Stimulated activated CD4-positive, alpha-beta T cell treated with anti-CD3 and anti-CD28 coated beads, Interleukin-4, amount 100 ng/mL, for 1 hour (primary cell): ENCODE measurements at places on chromosomes 4 and X.

DNA sequence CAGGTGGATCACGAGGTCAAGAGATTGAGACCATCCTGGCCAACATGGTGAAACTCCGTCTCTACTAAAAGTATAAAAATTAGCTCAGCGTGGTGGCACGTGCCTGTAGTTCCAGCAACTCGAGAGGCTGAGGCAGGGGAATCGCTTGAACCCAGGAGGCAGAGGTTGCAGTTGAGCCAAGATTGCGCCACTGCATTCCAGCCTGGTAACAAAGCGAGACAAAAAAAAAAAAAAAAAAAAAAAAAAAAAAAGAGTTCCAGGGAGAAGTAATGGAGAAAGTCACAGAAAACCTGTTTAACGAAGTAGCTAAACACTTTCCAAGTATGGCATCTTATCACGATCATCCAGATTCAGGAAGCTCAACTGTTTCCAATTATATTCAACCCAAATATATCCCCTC, 10.9 kb downstream of the KLHL4 start:
- DNase-seq = no peak

- DNase-seq = no peak
These were observed 10.2 kb downstream of the CRLF2 start for GRCh38 chrX:1202251-1202650.

DNA sequence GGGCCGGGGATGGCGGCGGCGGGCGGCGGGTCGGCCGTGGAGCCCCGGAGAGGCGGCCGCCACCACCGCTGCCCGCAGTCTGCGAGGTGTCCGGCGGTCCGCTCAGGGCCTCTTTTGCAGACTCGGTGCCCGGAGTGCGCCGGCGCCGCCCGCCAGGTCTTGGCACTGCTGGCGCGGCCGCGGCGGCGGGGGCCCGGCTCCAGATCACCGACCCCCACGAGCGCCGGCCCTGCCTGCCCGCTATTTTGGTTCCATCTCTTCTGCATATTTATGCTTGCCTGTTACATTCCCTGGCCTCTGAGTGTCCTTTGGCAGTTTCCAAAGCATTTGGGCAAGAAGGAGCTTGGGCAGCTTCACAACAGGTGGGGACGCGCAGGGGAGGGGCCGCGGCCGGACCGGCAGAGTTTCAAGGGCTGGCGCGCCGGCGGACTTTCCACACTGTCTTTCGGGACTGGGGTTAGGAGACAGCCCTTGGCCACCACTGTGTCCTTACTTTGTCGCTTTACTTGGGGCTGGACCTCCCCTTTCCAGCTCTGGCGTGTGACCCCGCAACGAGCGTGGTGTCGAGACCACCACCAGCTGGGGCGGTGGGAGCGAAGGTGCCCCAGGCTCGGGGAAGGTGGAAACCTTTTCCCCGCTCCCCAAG, 668 bp upstream of the TAPT1 start:
- peak; percentile 43 for DNase-seq

GRCh38 chr4:31391976-31392375, 671.8 kb downstream of the PCDH7 start:
- DNase-seq = no peak

DNA sequence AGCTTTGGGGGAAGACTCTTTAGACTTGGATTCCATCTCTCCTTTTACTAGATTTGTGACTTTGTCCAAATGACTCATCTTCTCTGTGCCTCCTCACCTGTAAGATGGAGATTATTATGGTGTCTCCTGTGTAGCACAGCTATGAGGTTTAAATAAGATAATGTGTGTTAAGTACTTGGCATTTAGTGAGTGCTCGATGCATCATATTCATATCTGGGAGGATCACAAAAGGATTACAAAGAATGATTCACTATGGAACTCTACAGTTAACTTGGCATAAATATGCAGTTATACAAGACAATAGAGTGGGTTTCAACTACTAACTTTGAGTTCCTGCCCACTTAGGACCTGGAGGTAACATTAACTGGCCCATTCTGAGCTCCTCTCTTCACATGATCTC, 2.3 kb downstream of the GBA3 start:
- no peak for DNase-seq

GRCh38 chr4:84697615-84698201, 114.8 kb downstream of the CDS1 start:
- DNase-seq = no peak

GRCh38 chrX:136275553-136275952, 24.4 kb upstream of the MAP7D3 start:
- DNase-seq = no peak

DNA sequence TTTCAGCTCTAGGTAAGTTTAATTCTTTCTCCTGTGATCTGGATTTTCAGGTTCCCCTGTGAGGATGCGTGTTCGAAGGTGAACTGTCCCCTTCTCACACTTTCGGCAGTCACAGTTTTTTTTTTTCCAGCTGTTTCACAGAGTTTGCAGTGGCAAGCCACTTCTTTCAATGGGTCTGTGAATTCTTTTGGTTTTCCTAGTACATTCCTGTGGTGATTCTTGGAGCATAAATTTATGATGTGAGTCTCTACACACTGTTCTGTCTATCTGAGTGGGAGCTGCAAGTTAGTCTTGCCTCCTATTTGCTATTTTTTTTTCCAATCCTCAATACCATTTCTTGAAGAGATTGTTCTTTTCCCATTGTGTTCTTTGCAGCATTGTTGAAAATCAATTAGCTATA, 595.5 kb downstream of the RAPGEF2 start:
- DNase-seq = no peak

GRCh38 chr4:146975527-146975926, 29.9 kb upstream of the TTC29 start:
- DNase-seq = no peak

DNA sequence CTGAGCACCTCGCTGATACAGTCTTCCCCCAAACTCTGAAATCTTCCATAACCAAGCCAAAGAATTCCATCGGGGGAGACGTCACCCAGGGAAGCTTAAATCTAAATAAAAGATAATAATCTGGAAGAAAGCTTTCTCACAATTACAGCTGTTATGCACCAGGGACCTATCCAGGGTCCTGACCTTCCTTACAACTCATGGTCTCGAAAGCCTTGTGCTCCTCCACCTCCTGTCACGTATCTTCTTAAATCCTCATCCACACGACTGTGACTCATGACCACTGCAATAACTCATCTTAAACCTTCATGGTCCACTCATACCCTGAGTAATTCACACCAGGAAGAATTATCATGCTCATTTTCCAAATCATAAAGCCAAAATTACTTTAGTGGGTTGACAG, 166.8 kb upstream of the FRG1 start:
- DNase-seq = no peak

GRCh38 chr4:151678048-151678872, 82.5 kb downstream of the GATB start:
- no peak for DNase-seq

GRCh38 chrX:103878466-103879122, 46.5 kb upstream of the RAB9B start:
- DNase-seq = no peak

GRCh38 chrX:69148946-69149345, 16.3 kb downstream of the PJA1 start:
- DNase-seq = no peak

DNA sequence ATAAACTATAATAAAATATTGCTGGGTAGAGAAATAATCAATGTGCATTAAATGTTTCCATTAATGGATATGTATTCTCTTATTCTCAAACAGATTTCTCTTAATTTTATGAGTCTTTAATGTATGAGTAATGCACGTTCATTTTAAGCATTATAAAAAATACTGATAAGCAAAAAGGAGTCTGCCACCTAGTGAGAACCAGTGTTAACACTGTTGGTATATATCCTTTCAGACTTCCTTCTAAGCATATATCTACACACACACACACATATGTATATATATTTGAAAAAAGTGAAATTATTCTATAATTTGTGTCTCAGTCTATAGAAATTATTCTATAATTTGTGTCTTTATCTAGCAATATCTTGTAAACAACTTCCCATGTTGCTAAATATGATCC, 49.9 kb upstream of the MTMR1 start:
- DNase-seq = no peak

- no peak for DNase-seq
These were observed 422.9 kb downstream of the SPRY1 start for GRCh38 chr4:123819362-123820035.

DNA sequence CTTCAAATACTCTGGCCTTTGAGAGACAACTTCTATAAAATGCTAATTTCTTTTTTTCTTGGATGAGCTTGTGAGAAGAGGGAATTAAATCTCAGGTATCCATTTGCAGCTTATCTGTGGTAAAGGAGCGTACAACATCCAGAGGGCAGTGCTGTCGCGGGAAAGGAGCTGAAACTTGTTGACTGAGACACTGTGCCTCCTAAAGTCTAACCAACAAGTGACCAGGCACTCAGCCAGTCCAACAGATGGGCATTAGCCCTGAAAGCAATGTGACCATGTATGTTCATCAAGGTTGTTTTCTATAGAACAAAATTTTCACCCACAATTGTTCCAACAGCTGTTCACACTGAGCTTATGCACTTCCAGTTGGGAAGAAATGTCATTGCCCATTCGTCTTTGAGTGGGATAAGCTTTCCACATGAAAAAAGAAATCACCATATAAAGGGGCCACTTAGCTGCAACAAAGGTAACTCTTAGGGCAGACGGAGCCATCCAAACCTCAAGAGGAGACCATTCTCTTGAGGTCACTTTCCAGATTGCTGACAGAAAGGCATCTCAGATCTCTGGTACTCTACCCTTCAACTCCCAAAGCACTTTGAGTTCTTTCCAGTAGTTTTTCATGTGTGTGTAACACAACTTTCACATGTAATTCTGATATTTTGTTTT, 244.8 kb upstream of the NEIL3 start:
- no peak for DNase-seq

- no peak for DNase-seq
These were observed 6.7 kb downstream of the CORIN start for GRCh38 chr4:47831026-47831679.

- no peak for DNase-seq
These were observed 108.7 kb upstream of the PAK3 start for GRCh38 chrX:110987292-110987691.

GRCh38 chr4:83569987-83570386, 34.1 kb downstream of the GPAT3 start:
- DNase-seq = no peak

GRCh38 chrX:2898846-2899512, 30.2 kb downstream of the ARSD start:
- DNase-seq = no peak

- DNase-seq = no peak
These were observed 224.3 kb downstream of the CAMK2D start for GRCh38 chr4:113537203-113537602.

DNA sequence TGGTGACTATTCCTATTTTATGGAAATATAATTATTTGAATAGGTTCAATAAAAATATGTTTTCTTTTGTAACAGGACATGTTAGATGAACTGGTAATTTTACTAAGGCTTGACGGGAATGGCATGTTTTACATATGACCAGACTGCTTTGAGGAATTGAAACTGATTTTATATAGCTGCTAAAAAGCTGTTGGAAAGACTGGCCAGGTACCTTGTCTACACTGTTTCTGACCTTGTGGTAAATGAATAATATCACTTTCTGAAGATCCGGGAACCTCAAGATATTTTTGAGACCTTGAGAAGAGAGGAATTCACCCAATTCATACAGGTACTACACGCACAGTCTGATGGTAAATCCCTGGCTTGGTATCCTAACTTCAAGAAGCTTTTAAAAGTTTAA, 42.1 kb upstream of the USP46 start:
- no peak for DNase-seq

- no peak for DNase-seq
These were observed 17.2 kb upstream of the POLA1 start for GRCh38 chrX:24676403-24677024.

DNA sequence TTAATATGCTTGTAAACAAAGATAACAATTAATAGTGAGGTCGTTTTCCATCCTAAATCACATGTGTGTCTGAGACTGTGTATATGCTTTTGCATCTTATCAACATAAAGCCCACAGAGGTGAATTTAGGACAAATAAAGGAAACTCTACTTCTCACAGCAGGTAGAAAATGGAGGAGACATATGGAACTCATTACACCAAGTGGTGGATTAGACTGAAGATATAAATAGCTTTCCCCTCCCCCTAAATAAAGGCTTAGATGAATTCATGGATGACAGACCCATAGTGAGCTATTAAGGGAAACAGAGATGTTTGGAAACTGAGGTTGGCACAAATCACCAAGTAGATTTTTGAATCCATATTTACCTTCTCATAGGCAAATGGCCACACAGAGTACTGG, 79.7 kb downstream of the GRIA3 start:
- DNase-seq = no peak

DNA sequence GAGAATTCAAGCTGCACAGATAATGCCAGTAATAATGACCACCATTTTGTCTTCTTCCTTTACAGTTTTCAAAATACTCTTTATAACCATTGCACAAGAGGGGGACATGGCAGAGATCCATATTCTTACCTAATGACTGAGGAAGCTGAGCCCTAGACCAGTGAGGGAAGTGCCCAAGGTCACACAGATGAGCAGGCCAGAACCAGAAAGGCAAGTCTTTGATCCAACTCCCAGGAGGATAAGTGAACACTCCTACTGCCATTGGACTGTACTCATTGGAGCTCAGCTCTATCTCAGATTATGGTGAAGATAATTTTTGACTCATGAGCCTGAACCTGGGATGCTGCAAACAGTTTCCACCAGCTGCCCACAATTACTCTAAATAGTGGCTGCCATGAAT, 28.6 kb downstream of the AMER1 start:
- no peak for DNase-seq

DNA sequence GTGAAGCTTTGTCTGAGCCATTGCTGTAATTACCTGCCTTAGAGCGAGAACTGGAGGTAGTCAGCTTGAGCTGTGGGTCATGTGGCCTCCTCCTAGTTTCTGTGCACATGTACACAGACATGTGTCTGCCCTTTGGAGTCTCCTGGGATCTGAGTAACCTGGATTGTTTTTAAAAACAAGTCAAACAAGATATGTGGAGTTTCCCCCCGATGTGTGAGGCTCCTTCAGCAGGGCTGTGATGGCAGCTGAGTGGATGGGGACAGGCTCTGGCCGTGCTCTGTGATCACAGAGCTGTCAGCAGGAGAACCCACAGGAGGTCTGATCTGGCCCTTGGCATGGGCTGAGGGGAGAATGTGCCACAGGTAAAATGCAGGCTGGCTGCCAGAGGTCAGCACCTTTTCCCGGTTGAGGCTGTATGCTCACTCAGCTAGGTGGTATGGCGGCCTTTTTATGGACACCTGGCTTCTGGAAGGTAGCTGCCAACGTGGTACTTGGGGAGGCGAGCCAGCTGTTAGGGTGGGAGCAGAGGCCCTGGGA, 38.4 kb downstream of the NOP14 start:
- no peak for DNase-seq

DNA sequence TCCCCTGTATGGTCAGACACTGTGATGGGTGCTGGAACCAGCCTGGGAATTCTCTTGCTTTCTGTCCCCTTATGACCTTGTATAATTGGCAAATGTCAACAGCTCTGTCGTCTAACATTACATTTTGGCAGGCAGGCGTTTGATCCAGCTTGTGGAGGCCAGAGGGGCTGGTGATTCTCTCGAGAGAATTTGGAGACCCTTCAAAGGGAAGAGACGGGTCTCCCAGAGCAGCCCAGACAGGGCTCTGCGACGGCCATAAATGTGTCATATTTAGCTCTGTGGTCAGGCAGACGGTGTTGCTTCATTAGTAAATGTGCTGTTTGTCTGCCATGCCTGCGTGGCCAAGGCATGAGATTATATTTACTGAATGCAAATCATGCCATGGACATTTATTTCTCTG, 68.7 kb downstream of the SORCS2 start:
- no peak for DNase-seq
